ENCODE measurements at places on chromosomes 13 and 19. TPM values are rescaled to one million over a fixed set of nuclear protein-coding genes. Genes with fewer than 3 reads are reported as not detected.

TEX26 gene
- 1.7 TPM for polyA plus RNA-seq

SYCN gene
- not detected for polyA plus RNA-seq

CCDC106 gene
- polyA plus RNA-seq = 27.4 TPM

FBXO27 gene
- polyA plus RNA-seq = 7.2 TPM

RXFP2 gene
- 2.4 TPM for polyA plus RNA-seq

APLP1 gene
- 27.4 TPM for polyA plus RNA-seq

GRCh38 chr13:110442930-110443621 lies 118.4 kb downstream of the RAB20 start:
- no peak for DNase-seq

- DNase-seq = no peak
Observed at GRCh38 chr19:18605546-18606280, 886 bp downstream of the CRLF1 start.

DNA sequence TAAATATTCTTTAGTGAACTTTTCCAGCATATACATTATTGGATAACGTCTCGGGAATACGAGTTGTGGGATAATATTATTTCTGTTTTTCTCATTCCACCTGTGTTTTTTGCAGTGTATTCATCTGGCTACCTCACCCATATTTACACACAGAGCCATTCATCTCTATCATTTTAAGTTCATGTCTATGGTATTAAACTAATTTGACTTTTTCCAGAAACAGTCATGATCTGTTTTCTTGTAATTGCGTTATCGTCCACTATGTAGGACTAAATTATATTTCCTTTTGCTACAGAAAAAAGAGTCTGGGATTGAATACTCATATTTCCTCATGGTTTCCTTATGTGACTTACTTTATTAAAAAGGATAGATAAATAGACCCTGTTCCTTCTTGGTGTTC lies 2.7 kb downstream of the ATP11A start:
- no peak for DNase-seq

GRCh38 chr19:51542699-51543098 lies 11.2 kb upstream of the SIGLEC6 start:
- DNase-seq = no peak

DNA sequence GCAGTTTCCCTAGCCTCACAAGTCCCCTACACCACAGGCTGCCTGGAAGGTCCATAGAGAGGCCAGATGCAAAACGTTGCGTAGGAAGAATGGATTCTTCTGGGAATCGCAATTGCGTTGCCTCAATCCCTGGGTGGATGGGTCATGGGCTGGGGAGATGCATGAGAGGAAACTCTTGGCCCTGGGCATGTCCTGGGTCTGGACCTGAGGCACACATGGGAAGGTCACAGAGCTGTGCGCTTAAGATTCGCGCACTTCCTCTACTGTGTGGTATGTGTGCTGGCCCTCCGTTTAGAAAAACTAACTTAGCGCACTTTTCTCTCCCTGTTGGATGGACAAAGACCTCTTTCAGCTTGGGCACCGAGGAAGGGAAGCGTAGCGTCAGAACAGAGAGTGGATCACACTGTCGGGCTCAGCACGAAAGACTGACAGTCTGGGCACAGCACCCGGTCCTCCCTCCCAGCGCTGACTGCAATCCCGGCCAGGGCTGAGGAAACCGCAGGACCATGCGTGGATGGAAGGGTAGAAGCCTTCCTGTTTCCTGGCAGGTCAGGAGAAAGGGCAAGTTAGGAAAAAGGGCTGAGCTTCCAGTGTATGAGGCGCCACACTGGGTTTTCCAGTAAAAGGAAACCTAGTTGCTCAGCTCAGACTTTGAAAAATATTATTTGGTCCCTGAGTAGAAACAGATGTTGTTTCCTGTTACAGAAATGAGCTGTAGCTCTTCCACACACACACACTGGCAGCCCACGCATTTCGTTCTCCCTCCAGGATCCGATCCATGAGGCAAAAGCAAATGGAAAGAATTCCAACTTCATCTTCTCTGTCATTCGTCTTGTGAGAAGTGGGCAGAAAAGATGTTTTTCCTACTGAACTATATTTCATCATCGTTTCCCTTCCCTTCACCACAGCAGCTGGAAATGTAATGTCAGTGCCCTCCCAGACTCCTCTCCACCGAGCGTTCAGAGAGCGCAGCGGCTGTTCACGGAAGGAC lies 86.0 kb downstream of the ING1 start:
- DNase-seq = no peak

GRCh38 chr19:47660435-47660832 lies 51.5 kb downstream of the BICRA start:
- DNase-seq = no peak

DNA sequence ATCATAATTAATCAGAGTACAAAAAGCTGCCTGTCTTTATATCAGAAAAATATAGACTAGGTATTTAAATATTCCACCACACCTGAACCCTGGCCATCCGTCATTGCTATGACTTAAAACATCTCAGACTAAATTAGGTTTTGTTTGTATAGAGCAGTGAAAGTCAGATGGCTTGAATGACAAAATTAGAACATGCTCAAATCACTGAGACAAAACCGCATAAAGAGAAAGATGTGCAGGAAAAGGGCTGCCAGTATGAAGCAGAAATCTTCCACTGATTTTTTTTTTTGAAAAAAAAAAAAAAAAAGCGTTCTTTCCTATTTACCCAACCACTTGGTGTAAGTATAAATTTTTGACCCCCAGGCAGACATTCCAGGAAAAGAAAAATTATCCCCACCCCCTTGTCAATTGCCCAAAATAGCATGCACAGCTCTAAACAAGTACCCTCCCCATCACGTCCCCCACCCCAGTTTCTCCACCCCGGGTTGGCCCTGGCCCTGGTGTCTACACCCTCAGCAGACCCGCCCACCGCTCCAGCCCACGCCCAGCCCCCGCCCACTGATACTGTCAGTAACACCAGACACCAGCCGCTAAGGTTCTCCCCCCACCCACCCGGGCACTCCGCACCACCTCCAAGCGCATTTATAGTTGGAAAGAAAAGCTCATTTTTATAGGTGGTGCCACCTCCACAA lies 118.6 kb downstream of the URI1 start:
- DNase-seq = no peak

DNA sequence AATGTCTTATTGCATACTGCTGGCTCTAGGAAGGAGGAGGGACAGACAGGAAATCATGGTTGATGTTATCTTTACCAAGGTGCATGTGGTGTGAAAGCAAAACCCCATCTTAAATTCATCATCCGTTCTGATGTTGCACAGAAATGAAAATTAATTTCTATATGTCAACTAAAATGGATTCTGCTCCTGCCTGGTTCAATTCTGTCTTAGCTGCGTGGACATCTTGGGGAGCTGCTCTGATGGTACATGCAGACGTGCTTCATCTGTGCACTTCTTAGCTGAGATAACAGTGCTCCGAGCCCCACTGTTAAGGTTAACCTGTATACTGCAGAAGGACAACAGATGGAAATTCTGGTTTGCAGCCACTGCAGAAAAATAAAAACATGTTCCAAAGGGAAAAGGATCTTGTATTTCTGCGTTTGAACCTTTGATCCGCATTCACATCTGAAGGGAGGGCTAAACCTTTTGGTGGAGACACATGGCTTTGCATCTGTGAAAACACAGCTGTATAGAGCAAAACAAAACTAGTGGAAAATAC lies 155.6 kb downstream of the TM9SF2 start:
- no peak for DNase-seq

DNA sequence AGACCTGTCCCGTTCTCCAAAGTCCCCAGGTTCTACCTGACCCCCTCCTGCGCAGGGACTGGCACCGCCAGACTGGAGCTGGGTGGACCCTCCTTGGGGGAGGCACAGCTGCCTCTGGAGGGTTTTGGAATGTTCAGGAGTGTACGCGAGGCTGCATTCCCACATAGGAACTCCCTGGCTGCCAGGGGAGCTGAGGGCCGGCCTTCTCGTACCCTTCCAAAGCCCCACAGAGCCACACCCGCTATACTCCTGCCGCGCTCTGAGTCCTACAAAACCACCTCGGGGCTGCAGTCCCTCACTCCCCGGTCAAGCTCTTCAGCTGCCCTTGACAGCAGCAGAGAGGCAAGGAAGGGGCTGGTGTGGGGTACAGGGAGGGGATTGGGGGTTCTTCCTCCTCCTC lies 484 bp upstream of the MUC16 start:
- no peak for DNase-seq

- no peak for DNase-seq
Observed at GRCh38 chr13:74573654-74574053, 439.4 kb upstream of the KLF12 start.

DNA sequence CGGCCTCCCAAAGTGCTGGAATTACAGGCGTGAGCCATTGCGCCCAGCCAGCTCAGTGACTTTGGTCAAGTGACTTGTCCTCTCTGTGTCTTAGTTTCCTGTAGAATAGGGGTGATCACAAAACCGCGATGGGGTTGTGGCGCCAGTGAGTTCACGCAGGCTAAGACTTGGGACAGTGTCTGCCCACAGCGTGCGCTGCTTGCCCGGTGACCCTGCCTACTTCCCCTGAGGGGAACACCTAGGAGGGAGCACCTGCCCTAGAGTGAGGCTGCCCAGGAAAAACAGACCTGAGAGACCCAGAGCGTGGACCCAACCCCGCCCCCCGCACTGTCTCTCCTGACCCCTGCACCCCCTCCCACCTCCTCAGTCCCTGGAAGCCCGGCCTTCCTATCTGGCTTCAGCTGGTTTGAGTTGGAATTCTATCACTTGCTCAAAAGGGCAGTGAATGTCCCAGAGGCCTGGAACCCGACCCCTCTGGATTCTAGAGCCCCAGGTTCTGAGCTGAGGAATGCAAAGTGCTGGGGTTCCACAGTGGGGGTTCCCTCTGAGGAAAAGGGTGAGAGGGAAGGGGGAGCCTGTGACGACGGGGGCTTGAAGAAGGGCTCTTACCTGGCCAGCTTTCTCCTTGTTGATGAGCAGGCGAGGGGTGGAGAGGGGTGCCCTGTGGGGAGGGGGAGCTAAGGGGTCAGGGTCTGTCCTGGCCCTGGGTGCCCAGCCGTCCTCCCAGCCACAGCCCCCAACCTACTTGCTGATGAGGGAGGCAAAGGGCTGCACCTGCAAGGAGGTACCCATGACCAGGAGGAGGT lies 2.2 kb upstream of the RINL start:
- DNase-seq = no peak

- no peak for DNase-seq
Observed at GRCh38 chr13:58893396-58893795, 1261.9 kb downstream of the PCDH17 start.

GRCh38 chr13:101258071-101258470 lies 158.2 kb downstream of the NALCN start:
- no peak for DNase-seq

GRCh38 chr13:28056426-28056825 lies 44.0 kb downstream of the FLT3 start:
- no peak for DNase-seq

GRCh38 chr13:48000559-48001113 lies 437 bp downstream of the SUCLA2 start:
- peak; percentile 10 for DNase-seq

GRCh38 chr13:42039946-42040729 lies 8.3 kb upstream of the DGKH start:
- DNase-seq = peak; percentile 80

Data from renal cortex interstitium (tissue), 15 donors.